ENCODE measurements at places on chromosomes 5 and 9.

DNA sequence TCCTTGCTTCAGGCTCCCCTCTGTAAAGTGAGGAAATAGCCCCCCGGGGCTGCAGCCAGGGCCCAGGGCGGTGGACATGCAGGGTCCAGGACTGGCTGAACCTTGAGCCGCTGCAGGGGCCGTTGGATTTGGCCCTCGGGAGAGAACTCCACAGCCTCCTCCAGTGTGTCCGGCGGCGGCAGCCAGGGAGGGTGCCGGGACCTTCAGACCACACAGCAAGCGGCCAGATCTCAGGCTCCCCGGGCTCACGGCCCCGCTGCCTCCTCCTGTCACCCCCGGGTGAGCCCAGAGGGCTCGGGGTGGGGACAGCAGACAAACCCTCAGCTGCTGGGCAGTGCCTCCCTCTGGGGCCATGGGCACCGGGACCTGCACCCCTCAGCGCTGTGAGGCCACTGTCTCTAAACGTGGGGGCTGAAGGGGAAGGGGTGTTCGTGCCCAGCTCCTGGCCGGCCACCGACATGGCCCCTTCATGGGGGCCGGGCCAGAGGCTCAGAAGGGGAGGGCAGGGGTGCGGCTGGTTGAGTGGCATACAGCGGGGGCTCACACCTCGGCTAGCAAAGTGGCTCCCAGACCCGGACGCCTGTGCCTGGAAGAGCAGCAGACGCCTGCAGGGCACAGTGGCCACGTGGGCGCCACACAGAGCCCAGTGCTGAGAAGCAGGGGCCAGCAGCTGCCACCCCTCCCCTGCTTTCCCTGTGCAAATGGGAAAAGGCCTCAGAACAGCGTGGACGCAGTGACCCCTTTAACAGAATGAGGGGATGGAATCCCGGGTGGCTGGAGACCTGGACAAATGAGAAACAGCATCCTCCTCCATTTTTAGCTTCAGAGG, 19.7 kb downstream of the SLC9A3 start:
- no peak for DNase-seq

GRCh38 chr5:90307322-90307721, 102.2 kb downstream of the CETN3 start:
- no peak for DNase-seq

DNA sequence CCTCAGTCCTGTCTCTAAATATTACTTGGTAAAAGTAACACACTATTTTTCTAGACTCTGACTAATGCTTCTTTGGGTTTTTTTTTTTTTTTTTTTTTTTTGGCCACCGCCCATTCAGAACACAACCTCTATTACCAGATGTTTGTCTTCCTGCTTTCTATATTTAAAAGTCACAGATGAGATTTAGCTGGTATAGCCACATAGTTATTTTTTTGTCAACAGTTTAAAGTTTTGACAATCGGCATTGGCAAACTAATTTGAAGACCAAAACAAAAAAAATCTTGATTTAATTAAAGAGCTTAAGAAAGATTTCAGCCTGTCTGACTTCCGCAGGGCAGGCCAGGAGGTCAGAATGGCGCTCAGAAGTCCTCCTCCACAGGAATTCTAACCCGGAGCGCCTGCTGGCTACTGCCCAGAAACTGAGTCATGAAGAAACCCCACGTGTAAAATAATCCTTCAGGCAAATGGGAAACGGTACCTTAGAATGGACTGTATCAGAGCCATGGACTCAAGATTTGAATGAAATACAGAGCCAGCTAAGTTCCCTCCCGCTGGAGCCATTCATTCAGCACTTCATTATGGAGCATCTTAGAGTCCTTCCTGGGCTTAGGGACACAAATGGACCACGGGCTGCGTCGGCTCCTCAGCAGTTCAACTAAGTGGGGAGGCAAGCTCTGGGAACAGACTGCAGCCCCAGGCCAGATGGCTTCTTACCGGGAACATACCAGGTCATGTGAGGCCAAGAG, 55.6 kb downstream of the PTPDC1 start:
- peak; percentile 19 for DNase-seq

DNA sequence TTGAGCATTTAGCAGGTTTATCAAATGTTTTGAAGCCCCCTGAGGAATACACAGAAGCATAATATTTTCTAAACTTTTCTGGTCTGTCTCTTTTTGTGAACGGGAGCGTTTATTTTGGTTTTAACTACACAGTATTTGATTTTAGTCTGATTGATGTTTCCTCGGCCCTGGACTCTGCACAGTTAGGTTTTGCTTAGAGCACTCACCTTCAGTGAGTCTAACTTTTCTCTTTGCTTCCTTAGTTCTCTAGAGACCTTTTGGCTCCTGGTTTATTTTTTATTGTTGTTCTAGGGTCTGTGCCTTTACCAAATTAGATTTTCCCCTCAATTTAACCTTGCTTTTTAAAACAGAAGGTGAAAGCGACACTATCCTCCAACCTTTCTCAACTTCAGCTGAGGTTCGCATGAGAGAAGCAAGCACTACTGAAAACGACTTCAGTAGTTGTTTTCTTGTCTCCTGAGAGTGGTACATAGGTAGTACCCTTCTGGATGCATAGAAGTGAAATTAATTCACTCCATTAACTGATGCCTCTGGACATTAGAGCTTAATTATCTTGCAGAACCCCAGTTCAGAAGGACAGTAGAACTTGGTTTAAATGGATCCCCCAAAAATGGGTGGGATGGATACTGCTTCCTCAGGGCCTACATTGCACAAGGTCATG, 166.7 kb upstream of the ELL2 start:
- no peak for DNase-seq

GRCh38 chr5:16529306-16529705, 63.7 kb upstream of the ZNF622 start:
- no peak for DNase-seq

DNA sequence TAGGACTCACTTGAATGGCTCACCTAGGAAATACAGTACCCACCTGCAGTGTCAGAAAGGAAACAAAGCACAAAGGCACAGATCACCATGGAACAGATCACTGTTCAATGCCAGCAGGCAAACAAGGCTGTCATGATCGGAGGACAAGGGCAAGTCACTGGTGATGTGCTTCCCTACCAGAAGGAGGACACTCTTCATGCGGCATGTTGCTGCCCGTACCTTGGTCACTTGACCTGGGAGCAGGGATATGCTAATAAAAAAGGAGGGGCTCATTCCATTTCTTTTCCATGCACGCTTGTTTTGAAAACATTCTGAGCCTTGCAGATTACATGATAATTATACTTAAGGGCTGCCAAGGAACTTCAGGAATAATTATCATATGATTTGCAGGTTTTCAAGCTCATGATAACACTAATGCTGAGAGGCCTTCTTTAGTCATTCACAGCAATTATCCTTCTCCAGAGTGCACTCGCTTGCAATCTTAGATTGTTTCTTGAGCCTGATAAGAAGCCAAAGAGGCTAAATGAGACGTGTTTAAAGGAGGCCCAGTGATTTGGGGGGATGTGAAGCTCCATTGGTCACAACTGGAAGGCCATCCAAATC, 36.1 kb upstream of the STARD4 start:
- DNase-seq, result no peak

- DNase-seq, result no peak
These were observed 346.7 kb downstream of the EFNA5 start for GRCh38 chr5:107324071-107324470.

DNA sequence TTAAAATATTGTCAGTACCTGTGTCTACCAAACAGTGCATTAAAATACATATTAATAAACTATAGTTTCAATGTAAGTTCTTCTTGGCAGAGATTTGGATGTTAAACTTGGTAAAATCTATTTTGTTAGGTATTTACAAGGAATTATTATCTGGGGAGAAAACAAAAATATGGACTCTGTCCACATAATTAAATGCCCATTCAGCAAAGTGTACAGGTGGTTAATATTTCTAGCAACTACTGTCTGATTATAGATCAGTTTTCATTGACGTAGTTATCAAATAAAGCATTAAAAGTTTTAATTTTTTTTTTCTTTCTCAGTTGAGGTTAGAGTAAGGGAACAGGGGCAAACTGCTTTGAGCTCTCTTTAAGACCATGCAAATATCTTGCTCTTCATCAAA, 88.9 kb downstream of the NNT start:
- no peak for DNase-seq

- DNase-seq, result no peak
These were observed 142.7 kb downstream of the PRKACG start for GRCh38 chr9:68871236-68871635.

- DNase-seq, result no peak
These were observed 62.0 kb downstream of the TEX10 start for GRCh38 chr9:100290714-100291113.

- no peak for DNase-seq
These were observed 28.0 kb downstream of the TNIP1 start for GRCh38 chr5:151052836-151053235.

DNA sequence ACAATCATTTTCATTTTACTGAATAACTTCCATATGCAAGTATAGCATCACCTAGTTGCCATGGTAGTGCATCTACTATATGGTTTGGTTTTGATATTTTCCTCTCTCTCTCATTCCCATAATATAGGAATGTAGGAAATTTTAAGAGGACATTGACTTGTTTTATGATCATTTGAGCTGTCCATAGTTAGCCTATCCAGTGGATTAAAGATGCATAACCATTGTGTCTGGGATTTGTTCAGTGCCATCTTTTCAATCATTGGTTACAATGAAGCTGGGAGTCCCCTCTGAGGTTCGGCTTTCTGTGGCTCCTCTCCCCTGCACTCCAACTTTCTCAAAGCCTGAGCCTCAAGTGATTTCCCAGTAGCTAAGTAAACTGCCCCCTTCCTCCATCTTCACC, 458.5 kb downstream of the RAB3C start:
- DNase-seq, result no peak

DNA sequence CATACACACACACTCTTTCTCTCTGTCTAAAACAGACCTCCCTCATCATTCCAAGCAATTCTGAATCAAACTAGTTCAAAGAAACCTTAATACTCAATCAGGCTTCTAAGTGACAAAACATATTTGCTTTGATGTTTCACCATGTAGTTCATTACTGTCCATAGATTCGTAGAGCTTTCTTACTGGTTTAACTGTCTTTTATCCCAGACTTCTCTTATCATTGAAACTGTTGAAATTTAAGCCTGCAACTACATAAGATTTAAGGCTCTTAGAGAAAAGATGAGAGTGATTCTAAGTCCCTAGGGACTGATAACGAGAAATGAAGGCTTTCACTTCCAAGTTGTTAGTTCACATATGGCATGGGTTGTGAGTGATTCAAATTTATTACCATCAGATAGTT, 11.0 kb upstream of the PLAC8L1 start:
- no peak for DNase-seq

DNA sequence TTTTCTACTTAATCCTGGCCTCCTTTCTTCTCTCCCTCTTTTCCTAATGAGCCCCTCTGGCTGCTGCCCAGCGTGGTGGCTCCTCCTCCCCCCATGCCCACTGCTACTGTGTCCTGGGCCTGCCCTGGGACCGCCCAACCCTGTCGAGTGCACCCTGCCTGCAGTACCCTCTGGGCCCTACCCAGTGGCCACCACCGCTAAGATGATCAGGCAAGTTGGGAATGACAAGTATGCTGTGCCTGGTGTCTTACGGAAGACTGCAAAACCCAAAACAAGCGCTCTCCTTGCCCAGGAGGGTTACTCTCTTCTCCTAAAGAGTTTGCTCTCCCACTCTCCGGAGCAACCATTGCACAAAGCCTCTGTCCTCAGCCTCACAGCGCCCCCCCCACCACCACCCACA, 273.7 kb downstream of the SYK start:
- no peak for DNase-seq

GRCh38 chr5:56837381-56837780, 22.0 kb downstream of the MAP3K1 start:
- no peak for DNase-seq

GRCh38 chr5:146291421-146292074, 47.1 kb upstream of the POU4F3 start:
- DNase-seq, result no peak

DNA sequence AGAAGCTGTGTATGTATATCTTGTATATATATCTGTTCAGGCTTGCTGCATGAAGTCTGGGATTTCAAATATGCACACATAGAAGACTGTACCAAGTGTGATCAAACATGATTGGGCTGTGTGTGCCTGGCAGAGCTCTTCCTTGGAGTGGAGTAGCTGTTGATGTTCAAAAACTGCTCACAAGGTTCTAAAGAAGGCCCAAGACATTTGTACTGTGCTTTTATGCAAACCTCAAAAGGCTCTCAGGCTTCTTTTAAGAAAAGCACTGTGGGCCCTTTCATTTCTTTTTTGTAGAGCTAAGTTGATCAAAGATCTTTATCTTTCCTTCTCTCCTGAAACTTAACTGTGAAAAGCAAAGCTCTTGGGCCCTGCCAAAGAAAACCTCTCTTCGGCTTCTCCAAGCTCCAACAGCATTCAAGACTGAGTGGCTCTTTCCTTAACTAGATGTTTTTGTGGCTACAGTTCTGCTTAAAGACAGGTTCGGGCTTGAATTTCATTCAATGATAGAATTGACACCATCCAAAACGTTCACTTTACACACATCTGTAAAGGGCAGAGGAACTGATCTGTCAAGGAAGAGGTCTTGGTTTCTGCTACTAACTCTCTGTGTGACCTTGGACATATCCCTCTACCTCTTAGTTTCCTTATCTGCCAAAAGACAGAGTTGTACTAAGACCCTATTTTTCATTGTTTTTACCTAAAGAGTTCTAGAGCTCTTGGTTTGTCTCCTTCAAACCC, 105.8 kb upstream of the IL6ST start:
- DNase-seq, result no peak

DNA sequence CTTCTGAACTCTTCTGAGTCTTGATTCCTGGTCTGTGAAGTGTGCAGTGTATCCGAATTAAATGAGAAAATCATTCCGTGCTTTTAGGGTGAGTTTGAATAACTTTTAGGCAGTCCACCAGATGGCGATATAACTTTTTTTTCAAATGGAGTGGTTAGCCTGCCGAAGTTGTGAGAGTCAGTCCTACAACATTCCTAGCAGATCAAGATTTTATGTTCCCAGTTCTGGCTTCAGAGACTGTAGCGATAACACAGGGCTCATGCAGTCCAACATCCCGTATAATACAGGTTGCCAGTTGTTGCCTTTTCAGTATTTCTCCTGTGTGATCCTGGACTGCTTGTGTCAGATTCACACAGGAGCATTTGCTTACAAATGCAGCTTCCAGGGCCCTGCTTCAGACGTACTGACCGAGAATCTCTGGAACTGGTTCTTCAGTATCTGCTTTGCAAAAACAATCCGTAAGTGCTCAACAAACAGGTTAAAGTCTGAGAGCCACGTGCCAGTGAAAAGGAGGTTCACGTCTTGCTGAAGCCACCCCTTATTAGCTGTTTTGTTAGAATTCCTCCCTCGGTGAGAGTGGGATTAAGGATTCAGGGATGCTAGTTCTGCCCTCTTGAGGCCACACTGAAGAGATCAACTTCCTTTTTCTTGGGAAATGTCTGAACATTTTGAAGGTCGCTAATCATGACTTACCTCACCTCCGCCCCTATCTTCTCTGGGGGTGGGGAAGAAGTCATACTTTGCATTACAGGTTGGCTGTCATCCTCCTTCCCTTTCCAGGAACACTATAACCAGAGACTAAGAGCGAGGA, 22.8 kb downstream of the SMIM3 start:
- no peak for DNase-seq

- no peak for DNase-seq
These were observed 223.4 kb downstream of the PARP8 start for GRCh38 chr5:50889790-50890189.

Data from GOT3 (cell line).